ENCODE measurements at places on chromosomes 5 and 9.

GRCh38 chr9:21994556-21995005 lies at the start of gene CDKN2B-AS1:
Gene CDKN2B-AS1, plus strand, starts transcription at chr9:21994791.
- DNase-seq, result peak; percentile 29

DNA sequence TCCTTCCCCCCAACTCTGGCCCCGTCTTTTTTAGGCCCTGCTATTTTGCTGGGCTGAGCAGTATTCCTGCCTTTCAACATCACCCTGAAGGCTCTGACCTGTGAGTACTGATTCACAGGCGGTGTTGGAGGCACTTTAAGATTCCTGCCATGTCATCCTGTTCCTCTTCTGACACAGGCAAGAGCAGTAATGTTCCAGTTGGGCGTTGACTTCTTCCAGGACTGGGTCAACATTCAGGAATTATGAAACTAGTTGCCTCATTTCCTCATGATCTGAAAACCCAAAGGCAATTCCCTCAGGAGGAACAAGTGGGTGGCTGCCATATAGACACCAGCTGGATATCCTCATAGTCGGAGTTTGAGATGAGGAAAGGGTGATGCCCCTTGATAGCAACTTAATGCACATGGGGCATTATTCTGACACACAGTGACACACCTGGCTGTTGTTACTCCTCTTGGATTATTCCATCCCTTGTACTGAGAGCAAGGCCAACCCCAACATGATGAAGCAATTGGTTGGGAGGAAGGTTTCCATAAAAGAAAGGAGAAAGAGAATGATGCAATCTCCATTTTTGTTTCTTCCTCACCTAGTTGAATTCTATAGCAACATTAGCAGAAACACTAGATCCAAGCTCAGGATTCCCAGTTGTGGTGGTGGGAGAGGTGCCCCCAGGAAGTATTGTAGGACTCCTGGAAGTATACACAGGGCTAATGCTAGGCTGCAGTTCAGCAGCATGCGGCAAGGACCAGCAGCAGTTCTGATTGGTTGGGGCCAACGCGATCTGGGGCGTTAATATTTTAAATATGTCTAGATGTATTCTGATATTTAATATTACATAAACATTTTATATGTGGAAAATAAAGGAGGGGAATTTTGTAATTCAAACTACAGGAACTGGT lies 19.6 kb upstream of the GLRX start:
- DNase-seq, result no peak

- DNase-seq, result no peak
Observed at GRCh38 chr5:67552773-67553172, 356.2 kb upstream of the CD180 start.

- no peak for DNase-seq
Observed at GRCh38 chr5:123856766-123857165, 344.8 kb downstream of the CSNK1G3 start.

GRCh38 chr5:74136276-74136825 lies 504.2 kb downstream of the ENC1 start:
- DNase-seq, result no peak

GRCh38 chr5:54156577-54156976 lies 153.8 kb downstream of the ARL15 start:
- DNase-seq, result no peak
